ENCODE measurements at places on chromosomes 5 and 9. TPM values are rescaled to one million over a fixed set of nuclear protein-coding genes. Genes with fewer than 3 reads are reported as not detected.

SELENOP gene
- total RNA-seq = 965 TPM

OTP gene
- not detected for total RNA-seq

GPSM1 gene
- total RNA-seq = 95.1 TPM

ANKRD18A gene
- 3.5 TPM for total RNA-seq

AIF1L gene
- 55.9 TPM for total RNA-seq

MEGF10 gene
- 1.7 TPM for total RNA-seq

- H3K4me1 ChIP-seq = peaks cover 21% of the 10 kb centered on the region
- H3K27ac ChIP-seq = no peak overlapping the region
- H3K36me3 ChIP-seq = no peaks in the 10 kb centered on the region
- DNase-seq = no peak
- no peak overlapping the region for H3K4me3 ChIP-seq
- H3K27me3 ChIP-seq = no peaks in the 10 kb centered on the region
Measured at GRCh38 chr5:91095786-91096385, 287.2 kb downstream of the ARRDC3 start.

- H3K4me1 ChIP-seq = no peaks in the 10 kb centered on the region
- no peak for DNase-seq
- H3K4me3 ChIP-seq = no peak overlapping the region
- no peak overlapping the region for H3K27ac ChIP-seq
Measured at GRCh38 chr9:133581513-133582343, 27.5 kb downstream of the FAM163B start.

DNA sequence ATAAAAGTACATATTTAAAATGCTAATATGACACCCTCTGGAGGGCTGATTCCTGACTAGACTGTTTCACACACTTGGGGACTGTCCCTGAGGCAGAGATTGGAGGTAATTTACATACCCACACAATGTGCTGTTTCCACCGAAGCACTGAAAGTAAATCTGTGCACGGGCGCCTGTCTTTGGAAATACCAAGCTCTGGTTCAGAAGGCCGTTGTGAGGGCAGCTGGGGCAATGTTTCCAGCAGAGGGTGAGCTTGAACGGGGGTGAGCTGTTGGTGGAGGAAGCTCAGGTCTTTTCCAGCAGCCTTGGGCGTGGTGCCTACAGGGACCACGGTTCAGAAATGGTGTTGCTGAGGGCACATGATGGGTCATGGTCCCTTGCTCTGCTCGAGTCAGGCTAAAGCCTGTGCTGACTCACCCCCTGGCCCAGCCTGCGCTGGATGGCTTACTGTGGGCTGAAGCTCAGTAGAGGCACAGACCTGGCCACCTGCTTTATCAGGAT lies 25.8 kb upstream of the HMCN2 start:
- peaks cover 5% of the 10 kb centered on the region for H3K27me3 ChIP-seq
- no peak for DNase-seq
- H3K36me3 ChIP-seq = no peaks in the 10 kb centered on the region
- no peaks in the 10 kb centered on the region for H3K4me1 ChIP-seq
- no peak overlapping the region for H3K27ac ChIP-seq

DNA sequence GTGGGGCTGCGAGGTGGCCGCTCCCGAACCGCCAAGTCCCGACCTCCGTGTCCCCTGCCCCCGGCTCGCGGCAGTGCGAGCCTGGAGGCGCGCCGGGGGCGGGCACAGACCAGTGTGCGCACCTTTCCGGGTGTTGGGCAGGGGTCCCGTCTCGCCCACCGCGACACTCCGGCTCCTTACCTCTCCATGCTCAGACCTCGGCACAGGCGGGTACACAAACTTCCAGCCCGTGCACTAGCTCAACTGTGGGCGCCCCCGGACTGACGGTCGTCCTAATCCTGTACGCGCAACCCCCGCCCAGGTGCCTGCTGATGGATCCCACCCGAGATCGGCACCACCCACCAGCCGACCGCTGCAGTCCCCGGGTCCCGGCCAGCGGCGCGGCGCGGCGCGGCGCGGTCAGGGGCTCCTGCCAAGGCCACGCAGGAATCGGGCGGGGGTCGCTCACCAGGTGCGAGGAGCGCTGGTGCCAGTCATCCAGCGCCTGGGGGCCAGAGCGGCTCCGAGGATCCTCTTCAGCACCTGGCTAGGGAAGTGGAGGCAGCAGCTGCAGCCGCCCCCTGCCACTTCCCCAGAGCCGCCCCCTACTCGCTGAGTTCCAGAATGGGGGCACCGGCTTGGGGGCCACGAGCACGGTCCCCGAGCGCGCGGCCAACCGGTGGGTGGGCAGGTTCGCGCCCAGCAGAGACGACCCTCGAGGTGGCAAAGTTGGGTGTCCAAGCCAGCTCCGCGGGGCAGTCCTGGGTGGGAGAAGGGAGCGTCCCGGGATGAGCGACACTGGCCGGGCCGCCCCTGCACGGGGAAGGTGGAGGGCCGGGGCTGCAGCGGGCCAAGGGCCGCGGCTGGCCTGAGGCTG lies 511 bp downstream of the SEMA5A start:
- DNase-seq = peak; percentile 19
- H3K27me3 ChIP-seq = no peaks in the 10 kb centered on the region
- peak overlapping the region; percentile 55 for H3K4me3 ChIP-seq
- peak overlapping the region; percentile 88 for H3K27ac ChIP-seq
- no peaks in the 10 kb centered on the region for H3K36me3 ChIP-seq
- no peaks in the 10 kb centered on the region for H3K4me1 ChIP-seq

- no peak overlapping the region for H3K27ac ChIP-seq
- peaks cover 12% of the 10 kb centered on the region for H3K4me1 ChIP-seq
- H3K27me3 ChIP-seq = no peaks in the 10 kb centered on the region
- H3K36me3 ChIP-seq = no peaks in the 10 kb centered on the region
- no peak overlapping the region for H3K4me3 ChIP-seq
Measured at GRCh38 chr5:142779163-142779840, 9.1 kb downstream of the ARHGAP26 start.

- no peaks in the 10 kb centered on the region for H3K27me3 ChIP-seq
- no peak for DNase-seq
- no peaks in the 10 kb centered on the region for H3K36me3 ChIP-seq
- no peak overlapping the region for H3K27ac ChIP-seq
- no peaks in the 10 kb centered on the region for H3K4me1 ChIP-seq
- no peak overlapping the region for H3K4me3 ChIP-seq
Measured at GRCh38 chr5:7728076-7728475, 122.9 kb downstream of the CFAP90 start.

GRCh38 chr5:13692172-13692571 lies 252.3 kb downstream of the DNAH5 start:
- no peak overlapping the region for H3K27ac ChIP-seq
- no peak overlapping the region for H3K4me3 ChIP-seq
- H3K36me3 ChIP-seq = no peaks in the 10 kb centered on the region
- no peaks in the 10 kb centered on the region for H3K27me3 ChIP-seq
- no peaks in the 10 kb centered on the region for H3K4me1 ChIP-seq
- DNase-seq = no peak

GRCh38 chr9:114484215-114484853 lies 20.9 kb downstream of the WHRN start:
- no peaks in the 10 kb centered on the region for H3K36me3 ChIP-seq
- H3K4me3 ChIP-seq = no peak overlapping the region
- DNase-seq = no peak
- no peaks in the 10 kb centered on the region for H3K27me3 ChIP-seq
- H3K27ac ChIP-seq = no peak overlapping the region

- no peaks in the 10 kb centered on the region for H3K4me1 ChIP-seq
- H3K27ac ChIP-seq = no peak overlapping the region
- no peaks in the 10 kb centered on the region for H3K27me3 ChIP-seq
- no peak overlapping the region for H3K4me3 ChIP-seq
- DNase-seq = no peak
Measured at GRCh38 chr5:171895081-171895480, 109.5 kb downstream of the SMIM23 start.

- H3K36me3 ChIP-seq = peaks cover 11% of the 10 kb centered on the region
- H3K4me1 ChIP-seq = no peaks in the 10 kb centered on the region
- no peak for DNase-seq
Measured at GRCh38 chr9:123645126-123645525, 284.8 kb downstream of the DENND1A start.

DNA sequence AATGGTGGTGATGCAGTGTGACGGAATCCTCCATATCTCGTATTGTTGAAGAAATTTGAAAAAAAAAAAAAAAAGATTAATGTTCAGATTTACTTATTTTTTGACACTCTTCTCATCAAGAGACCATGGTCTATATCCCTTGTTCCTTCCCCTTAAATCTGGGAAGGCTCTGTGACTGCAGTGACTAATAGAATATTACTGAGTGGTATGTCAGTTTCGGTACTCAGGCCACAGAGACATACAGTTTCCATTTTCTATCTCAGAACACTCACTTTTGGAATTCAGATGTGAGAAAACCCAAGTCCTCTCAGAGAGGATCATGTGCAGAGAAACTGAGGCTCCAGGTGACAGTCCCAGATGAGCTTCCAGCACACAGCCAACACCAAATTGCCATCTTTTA lies 1193.5 kb downstream of the DTWD2 start:
- H3K27ac ChIP-seq = no peak overlapping the region
- no peaks in the 10 kb centered on the region for H3K27me3 ChIP-seq
- no peaks in the 10 kb centered on the region for H3K36me3 ChIP-seq
- no peak overlapping the region for H3K4me3 ChIP-seq
- DNase-seq = no peak

- H3K4me3 ChIP-seq = no peak overlapping the region
- H3K27me3 ChIP-seq = no peaks in the 10 kb centered on the region
- no peaks in the 10 kb centered on the region for H3K4me1 ChIP-seq
- no peak for DNase-seq
Measured at GRCh38 chr9:94663140-94663539, 23.8 kb upstream of the FBP1 start.

GRCh38 chr9:114995681-114996221 lies 65.4 kb upstream of the TNFSF8 start:
- no peak overlapping the region for H3K27ac ChIP-seq
- H3K4me3 ChIP-seq = no peak overlapping the region
- H3K27me3 ChIP-seq = no peaks in the 10 kb centered on the region
- no peaks in the 10 kb centered on the region for H3K36me3 ChIP-seq
- no peak for DNase-seq
- H3K4me1 ChIP-seq = no peaks in the 10 kb centered on the region

DNA sequence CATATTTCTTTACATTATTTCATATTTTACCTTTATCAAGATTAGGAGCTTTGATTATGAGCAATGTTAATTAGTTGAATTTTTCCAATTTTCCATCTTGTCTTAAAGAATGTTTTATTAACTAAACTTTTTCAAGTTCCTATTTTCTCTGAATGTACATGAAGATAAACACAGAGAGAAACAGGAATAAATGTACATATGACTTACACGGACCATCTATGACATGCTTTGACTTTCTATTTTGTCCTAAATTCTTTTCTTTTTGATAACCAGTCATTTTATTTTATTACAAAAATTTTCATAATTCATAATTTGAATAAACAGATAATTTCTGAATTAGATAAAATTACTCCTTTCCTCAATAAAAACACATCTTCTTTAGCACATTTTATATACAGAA lies 1038.8 kb upstream of the ARRDC3 start:
- no peaks in the 10 kb centered on the region for H3K36me3 ChIP-seq
- no peak for DNase-seq
- H3K4me3 ChIP-seq = no peak overlapping the region
- H3K4me1 ChIP-seq = no peaks in the 10 kb centered on the region
- H3K27me3 ChIP-seq = no peaks in the 10 kb centered on the region

- H3K36me3 ChIP-seq = no peaks in the 10 kb centered on the region
- H3K27ac ChIP-seq = peak overlapping the region; percentile 85
- H3K4me3 ChIP-seq = no peak overlapping the region
- H3K4me1 ChIP-seq = no peaks in the 10 kb centered on the region
- H3K27me3 ChIP-seq = no peaks in the 10 kb centered on the region
Measured at GRCh38 chr5:138725153-138725817, 27.9 kb upstream of the CTNNA1 start.

GRCh38 chr5:79263290-79263689 lies 27.4 kb downstream of the JMY start:
- no peak for DNase-seq
- no peak overlapping the region for H3K27ac ChIP-seq
- H3K4me3 ChIP-seq = no peak overlapping the region
- H3K4me1 ChIP-seq = no peaks in the 10 kb centered on the region
- no peaks in the 10 kb centered on the region for H3K36me3 ChIP-seq
- H3K27me3 ChIP-seq = no peaks in the 10 kb centered on the region

- no peak for DNase-seq
- H3K4me3 ChIP-seq = no peak overlapping the region
- H3K36me3 ChIP-seq = no peaks in the 10 kb centered on the region
- H3K4me1 ChIP-seq = no peaks in the 10 kb centered on the region
- no peak overlapping the region for H3K27ac ChIP-seq
Measured at GRCh38 chr9:133221177-133221809, 12.2 kb upstream of the OBP2B start.

GRCh38 chr5:142800776-142801494 lies 30.8 kb downstream of the ARHGAP26 start:
- DNase-seq = no peak
- H3K36me3 ChIP-seq = no peaks in the 10 kb centered on the region
- H3K4me1 ChIP-seq = peaks cover under 1% of the 10 kb centered on the region
- no peaks in the 10 kb centered on the region for H3K27me3 ChIP-seq
- no peak overlapping the region for H3K27ac ChIP-seq

DNA sequence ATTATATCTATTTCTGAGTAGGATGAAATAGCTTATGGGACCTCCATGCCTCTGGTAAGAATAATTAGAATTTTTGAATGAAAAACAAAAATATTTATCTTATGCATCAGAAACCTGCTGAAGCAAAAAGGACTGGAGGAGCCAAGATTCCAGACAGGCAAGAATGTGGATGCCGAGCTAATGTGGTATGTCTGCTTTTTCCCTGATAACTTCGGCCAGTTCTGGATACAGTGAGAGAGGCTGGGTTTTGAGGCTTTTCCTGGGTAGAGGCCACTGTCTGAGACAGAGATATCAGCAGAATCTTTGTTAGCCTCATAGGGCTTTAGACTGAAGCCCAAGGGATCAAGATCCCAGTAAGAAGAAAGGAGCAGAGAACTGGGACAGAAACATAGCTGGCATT lies 5.2 kb upstream of the CTNND2 start:
- no peak for DNase-seq
- no peak overlapping the region for H3K27ac ChIP-seq
- peaks cover 14% of the 10 kb centered on the region for H3K27me3 ChIP-seq
- no peaks in the 10 kb centered on the region for H3K36me3 ChIP-seq

DNA sequence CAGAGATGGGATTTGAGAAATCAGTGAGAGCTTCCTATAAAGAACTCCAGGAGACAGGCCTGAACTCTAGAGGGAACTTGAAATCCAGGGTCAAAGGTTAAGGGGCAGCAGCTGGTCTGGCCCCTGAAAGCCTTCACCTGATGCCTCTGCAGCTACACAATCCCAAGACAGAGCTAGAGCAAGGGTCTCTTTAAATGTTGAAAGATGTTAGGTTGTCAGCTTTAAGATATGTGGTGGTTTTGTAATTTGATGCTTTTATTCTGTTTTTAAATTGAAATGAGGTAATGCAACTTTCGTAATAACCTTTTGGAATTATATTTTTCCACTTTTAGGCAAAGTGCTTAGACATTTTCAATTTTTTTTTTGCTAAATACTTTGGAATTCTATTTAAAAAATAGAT lies 2.4 kb downstream of the SOWAHA start:
- no peaks in the 10 kb centered on the region for H3K36me3 ChIP-seq
- no peak for DNase-seq
- H3K4me3 ChIP-seq = no peak overlapping the region
- H3K27me3 ChIP-seq = peaks cover 64% of the 10 kb centered on the region
- no peak overlapping the region for H3K27ac ChIP-seq

- H3K27ac ChIP-seq = no peak overlapping the region
- peak; percentile 18 for DNase-seq
- H3K4me3 ChIP-seq = no peak overlapping the region
- no peaks in the 10 kb centered on the region for H3K36me3 ChIP-seq
- H3K4me1 ChIP-seq = no peaks in the 10 kb centered on the region
Measured at GRCh38 chr5:158451203-158451992, 592.5 kb upstream of the CLINT1 start.

GRCh38 chr5:35305336-35306020 lies 75.2 kb upstream of the PRLR start:
- no peaks in the 10 kb centered on the region for H3K36me3 ChIP-seq
- no peaks in the 10 kb centered on the region for H3K4me1 ChIP-seq
- no peak for DNase-seq
- H3K4me3 ChIP-seq = no peak overlapping the region
- H3K27me3 ChIP-seq = no peaks in the 10 kb centered on the region

Data from tibial nerve (tissue), 4 donors.